NCI-H2081 treated with DMSO at 0.1 percent for 48 hours (cell line): ENCODE measurements at places on chromosomes 1 and 21.

GRCh38 chr1:2934156-2934540, 87.1 kb upstream of the ACTRT2 start:
- DNase-seq: no peak

GRCh38 chr1:208950206-208950605, 633.3 kb upstream of the CAMK1G start:
- no peak for DNase-seq

GRCh38 chr1:31666263-31666963, 21.7 kb upstream of the PEF1 start:
- DNase-seq: no peak

GRCh38 chr1:47951545-47952235, 45.5 kb downstream of the TRABD2B start:
- DNase-seq: no peak

DNA sequence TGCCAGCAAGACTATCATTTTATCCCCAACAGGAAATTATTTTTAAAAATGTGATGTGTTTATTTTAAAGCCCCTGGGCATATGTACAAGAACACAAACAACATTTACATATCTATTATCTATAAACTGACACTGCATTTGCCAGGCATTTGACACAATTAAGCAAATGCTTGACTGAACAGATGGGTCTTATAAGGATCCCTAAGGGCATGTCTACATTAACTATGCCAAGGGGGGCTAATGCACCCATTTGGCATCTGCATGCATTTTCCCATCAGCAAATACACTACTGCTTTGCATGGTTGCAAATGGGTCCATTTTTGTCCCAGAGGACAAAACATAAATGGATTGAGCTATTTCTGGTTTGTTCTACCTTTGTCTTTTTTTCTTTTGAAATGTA, 884.8 kb upstream of the B3GALT2 start:
- no peak for DNase-seq

- DNase-seq: no peak
Observed at GRCh38 chr1:42137766-42138165, 15.4 kb upstream of the GUCA2B start.

- DNase-seq: no peak
Observed at GRCh38 chr1:84584126-84584525, 9.9 kb upstream of the CTBS start.

- DNase-seq: no peak
Observed at GRCh38 chr1:39427374-39427773, 64.1 kb upstream of the BMP8A start.

DNA sequence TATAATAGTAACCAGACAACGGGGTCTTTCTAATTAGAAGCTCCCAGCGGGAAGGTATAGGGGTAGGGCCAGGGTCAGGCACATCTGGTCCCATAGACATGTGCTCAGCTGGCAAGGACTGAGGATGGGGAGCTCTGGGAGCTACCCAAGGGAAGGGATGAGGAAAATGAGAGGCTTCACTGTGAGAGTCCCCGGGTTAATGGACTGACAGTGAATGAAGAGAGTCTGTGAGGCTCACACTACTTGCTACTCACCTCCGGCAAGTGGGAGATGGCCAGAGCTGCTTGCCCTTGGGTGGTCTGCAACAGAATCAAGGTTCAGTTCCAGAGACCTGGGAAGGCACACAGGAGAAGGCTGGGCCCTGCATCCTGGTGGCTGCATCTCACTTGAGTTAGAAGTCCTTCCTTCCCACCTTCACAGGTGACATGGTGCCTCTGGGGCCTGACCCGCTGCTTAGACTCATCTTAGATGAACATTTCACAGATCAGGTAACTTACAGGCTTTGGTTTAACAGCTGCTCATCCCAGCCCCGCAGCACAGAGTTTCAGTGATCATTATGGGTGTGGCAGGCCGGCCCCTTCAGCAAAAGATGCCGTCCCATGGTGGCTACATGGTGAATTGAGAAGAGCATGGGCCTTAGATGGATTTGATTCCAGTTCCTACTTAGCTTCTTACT, 31.7 kb downstream of the EIF2D start:
- DNase-seq: no peak

GRCh38 chr1:52876843-52877242, 34.3 kb downstream of the ZYG11A start:
- no peak for DNase-seq

GRCh38 chr21:37593015-37593414, 226.4 kb downstream of the DYRK1A start:
- no peak for DNase-seq

DNA sequence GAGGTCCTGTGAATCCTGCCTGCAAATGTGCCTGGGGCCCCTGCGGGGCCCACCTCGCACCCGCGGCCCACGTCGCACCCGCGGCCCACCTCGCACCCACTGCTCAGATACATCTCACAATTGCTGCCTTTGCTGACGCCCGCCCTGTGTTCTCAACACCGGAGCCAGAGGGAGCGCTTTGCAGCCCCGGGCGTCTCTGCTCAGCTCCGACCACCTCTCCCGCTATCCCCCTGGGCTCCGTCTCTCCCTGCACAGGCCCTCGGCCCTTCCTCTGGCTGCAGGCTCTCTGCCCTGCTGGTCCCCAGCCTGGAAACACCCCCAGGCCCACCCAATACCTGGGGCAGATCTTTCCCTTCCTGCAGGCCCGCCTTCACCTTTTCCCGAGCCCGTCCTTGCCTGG, 44.8 kb downstream of the TP73 start:
- no peak for DNase-seq

DNA sequence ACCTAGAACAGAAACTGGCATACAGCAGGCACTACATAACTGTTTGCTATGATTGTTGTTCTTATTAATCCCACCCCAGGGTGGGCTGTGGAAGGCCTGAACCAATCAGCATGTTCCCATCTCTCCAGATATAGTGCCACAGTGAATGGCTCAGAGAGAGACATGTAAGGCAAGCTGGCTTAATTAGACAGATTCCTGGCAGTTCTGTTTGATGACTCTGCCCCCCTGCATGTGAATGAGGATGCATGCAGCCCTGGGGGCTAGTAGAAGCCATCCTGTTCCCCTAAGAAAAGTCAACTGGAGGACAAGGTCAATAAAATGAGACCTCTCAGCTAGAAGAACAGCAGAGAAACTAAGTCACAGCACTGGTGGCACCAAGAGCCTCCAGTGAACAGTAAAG, 130.3 kb downstream of the GLIS1 start:
- DNase-seq: no peak

GRCh38 chr1:219427989-219428388, 184.9 kb downstream of the ZC3H11B start:
- no peak for DNase-seq

DNA sequence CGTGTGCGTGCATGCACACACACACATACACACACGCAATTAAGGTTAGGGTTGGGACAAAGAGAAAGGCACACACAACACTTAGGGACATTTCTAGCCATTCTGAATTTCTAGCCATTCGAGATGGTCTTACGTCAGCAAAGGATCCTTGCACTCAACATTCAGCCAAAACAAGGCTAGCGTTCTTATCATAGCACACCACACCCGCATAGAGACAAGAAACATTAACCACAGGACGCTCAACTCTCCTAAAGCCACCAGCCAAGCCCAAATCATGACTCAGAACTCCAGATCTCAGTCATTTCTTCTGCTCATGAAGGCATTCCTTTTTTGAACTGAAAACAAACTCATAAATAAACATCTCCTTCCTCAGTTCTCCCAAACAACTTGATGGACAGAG, 106.8 kb downstream of the LMO4 start:
- DNase-seq: no peak

DNA sequence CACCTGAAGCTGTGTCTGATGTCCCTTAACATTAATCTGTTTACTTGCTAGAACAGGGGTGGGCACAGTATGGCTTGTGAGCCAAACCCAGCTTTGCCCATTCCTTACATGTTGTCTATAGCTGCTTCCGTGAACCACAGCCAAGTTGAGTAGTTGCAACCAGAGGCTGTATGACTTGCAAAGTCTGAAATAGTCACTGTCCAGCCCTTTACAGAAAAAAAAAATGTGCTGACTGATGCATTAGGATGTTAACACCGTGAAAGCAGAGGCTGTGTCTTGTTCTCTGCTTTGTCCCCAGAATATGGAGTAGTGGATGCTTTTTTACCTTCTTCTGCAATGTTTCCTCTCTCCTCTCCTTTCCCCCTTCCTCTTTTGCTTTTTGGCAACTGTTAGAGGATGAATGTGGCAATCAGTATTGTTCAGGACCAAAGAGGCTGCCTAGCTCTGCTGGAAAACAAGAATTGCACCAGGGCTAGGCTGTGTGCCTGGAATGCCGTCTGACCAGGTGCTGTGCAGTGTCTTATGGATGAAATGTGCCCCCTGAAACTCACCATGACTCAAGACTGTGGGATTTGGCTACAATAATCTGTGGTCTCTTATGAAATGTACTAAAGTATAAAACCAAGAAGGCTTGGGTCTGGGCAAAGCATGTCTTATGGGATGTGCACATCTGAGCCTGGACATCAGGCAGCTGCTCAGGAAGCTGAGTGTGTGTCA, 79.6 kb upstream of the GCLM start:
- DNase-seq: no peak

DNA sequence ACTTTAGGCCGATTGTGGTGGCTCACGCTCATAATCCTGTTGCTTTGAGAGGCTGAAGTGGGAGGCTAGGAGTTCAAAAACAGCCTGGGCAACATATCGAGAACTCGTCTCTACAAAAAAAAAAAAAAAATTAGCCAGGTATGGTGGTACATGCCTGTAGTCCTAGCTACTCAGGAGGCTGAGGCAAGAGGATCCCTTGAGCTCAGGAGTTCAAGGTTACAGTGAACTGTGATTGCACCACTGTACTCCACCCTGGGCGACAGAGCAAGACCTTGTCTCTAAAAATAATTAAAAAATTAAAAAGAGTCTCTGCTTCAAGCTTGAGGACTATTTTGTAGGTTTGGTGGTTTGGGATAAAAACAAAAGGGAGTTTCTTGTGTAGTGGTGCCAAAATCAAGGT, 21.2 kb downstream of the KDM1A start:
- DNase-seq: no peak

GRCh38 chr1:28510273-28510969, 4.6 kb downstream of the RCC1 start:
- no peak for DNase-seq

DNA sequence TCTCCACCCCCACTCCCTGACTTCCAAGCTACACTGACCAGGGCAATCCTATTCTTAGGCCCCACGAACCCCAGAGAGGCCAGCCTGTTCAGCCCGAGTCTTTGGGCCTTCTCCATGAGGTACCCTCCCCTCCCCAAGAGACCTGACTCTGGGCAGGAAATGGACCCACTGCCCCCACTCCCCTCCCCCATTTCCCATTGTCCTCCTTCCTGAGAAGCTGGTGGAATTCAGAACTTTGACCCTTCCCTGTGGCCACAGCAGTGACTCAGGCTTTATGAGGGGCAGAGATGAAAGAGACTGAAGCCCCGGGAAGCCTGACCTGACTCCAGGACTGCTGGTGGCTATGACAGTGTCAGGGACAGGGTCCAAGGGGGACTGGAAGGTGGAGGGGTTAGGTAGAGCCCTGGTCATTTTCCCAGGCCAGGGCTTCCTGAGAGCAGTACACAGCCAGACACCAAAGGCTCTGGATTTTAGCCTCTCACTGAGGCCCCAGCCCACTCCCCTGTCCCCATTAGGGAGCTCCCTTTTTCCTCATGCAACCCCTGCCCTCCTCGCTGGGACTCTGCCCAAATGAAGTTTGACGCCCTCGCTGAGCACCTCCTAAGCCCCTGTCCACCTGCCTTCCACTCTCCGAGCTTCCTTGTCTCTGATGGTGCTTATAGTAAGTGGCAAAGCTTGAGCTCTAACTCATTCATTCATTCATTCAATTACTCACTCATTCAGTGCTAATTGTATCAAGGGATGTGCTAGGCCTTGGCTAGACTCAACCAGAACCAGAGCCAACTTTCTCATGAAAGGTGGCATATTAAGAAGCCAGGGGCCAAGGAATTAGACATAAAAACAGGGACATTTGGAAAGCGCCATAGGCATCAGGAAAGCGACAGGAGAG, 3.0 kb downstream of the CRYBG2 start:
- DNase-seq: no peak

GRCh38 chr1:192580351-192580962, 4.9 kb downstream of the RGS1 start:
- no peak for DNase-seq

DNA sequence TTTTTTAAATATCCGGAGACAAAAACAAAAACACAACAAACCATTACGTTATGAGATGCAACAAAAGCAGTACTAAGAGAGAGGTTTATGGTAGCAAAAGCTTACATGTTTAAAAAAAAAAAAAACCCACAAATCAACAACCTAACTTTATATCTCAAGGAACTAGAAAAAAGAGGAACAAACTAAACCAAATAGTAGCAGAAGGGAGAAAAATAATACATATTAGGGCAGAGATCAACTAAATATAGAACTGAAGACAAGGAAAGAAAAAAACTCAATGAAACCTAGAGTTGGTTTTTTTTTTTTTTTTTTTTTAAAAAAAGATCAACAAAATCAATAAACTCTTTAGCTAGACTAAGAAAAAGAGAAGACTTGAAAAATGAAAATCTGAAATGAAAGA, 34.9 kb downstream of the ZNF644 start:
- DNase-seq: no peak

- no peak for DNase-seq
Observed at GRCh38 chr21:46357335-46357604, 33.3 kb downstream of the PCNT start.

- DNase-seq: no peak
Observed at GRCh38 chr21:14243874-14244273, 27.9 kb downstream of the RBM11 start.

- no peak for DNase-seq
Observed at GRCh38 chr1:42177541-42177981, 13.0 kb upstream of the GUCA2A start.

- DNase-seq: no peak
Observed at GRCh38 chr21:44437696-44438431, 17.4 kb upstream of the LRRC3 start.

GRCh38 chr1:205190845-205191577, 20.5 kb downstream of the DSTYK start:
- DNase-seq: no peak

- DNase-seq: no peak
Observed at GRCh38 chr1:175862408-175862807, 119.0 kb upstream of the TNR start.

- DNase-seq: no peak
Observed at GRCh38 chr1:70112838-70113237, 92.5 kb downstream of the LRRC40 start.

GRCh38 chr1:241696172-241696814, 44.2 kb downstream of the WDR64 start:
- DNase-seq: no peak

DNA sequence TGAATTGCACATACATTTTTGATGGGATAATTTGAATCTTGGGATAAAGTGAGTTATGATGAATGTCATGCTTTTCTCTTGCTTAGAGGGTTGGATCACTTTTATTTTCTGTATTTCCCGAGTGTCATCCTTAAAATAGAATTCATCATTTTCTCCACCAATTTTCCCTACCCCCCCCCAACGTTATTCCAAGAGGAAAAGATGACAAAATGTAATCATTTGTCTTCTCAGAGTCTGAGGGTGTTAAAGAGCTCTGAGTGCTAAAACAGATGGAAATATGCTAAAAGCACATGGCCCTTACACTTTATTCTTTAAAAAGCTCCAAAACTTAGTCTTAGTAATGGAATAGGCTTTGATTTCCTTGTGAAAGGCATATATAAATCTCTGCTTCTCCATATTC, 81.4 kb downstream of the CHRM3 start:
- DNase-seq: no peak
